Renal cortical epithelial cell (primary cell): ENCODE measurements at places on chromosomes 6 and 20. TPM values are rescaled to one million over a fixed set of nuclear protein-coding genes. Genes with fewer than 3 reads are reported as not detected.

DNA sequence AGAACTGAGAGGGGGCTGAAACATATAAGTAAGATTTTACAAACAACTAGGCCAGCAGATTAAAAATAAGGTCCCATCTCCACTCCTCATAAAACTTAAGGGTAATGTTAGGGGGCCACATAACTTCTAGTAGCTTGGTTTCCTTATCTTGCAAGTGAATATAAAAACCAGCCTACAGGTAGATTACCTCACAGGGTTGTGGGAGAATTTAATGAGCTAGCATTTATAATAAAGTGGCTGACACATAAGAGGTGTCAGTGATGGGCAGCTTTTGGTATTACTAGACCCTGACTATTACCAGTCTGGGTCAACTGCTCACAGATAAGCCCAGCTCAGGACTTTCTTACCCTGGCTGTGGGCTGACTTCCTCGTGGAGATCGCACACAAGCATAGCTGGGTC, 9.2 kb upstream of the PPP1R14C start:
- DNase-seq, result no peak

DNA sequence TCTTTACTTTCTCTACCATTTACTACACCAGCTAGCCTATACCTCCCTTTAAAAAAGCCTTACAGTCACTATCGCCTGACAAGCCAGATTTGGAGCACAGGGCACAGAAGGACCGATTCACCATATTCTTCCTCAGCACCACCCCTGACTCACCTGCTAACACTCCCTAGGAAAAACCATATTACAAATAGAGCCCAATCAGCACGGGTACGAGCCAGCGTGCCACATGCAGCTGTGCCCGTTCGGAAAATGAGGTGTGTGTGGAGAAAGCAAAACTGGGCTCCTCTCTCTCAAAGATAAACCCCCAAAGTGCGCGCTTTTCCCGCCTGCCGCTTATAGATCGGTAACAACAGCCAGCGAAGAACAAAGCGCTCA, 1.2 kb downstream of the SYNCRIP start:
- no peak for DNase-seq

- DNase-seq, result no peak
Observed at GRCh38 chr6:52640916-52641315, 30.0 kb upstream of the TMEM14A start.

GRCh38 chr6:33954453-33954852, 150.7 kb upstream of the MLN start:
- DNase-seq, result no peak

GRCh38 chr6:21023210-21023609, 489.0 kb downstream of the CDKAL1 start:
- peak; percentile 28 for DNase-seq

DNA sequence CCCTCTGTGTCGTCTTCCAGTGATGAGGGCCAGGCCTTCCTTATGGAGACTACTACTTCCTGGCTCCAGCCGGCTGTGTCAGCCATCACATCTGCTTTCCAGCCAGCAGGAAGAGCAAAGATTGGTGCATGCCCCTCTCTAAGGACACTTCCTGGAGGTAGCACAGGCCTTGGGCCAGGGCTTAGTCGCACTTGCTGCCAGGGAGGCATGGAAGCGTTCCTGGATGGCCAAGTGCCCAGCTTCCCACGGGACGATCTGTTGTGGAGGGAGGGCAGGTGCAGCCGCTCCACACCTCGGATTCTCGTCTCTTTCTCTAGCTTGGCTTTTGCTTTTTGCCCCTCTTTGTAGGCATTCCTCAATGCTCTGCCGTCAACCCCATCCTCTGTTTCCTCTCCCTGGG, 11.9 kb downstream of the ERMARD start:
- no peak for DNase-seq

DNA sequence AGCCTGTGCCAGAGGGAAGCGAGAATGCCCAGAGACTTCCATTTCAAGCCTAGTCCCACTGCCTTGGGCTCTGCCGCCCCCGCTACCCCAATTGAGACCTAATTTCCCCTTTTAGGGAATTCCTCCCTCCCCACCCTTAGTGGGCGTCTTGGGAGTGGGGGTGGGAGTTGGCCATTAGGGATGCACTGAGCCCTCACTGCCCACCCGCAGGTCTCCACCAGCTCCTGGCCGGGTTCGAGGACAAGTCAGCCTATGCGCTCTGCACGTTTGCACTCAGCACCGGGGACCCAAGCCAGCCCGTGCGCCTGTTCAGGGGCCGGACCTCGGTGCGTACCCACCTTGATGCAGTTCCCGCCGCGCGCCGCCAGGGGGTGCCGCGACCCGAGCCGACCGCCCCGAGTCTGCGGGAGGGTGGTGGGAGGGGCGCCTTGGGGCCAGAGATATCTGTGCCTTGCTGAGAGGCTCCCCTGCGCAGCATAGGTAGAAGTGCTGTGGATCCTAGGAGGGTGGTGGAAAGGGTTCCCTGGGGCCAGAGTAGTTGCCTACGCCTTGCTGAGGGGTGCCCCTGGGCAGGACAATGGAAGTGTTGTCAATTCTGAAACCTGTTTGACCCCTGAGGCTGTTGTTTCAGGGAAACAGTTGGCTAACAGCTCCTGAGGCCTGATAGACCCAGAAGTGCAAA, 9.2 kb downstream of the ITPA start:
- DNase-seq, result no peak

DNA sequence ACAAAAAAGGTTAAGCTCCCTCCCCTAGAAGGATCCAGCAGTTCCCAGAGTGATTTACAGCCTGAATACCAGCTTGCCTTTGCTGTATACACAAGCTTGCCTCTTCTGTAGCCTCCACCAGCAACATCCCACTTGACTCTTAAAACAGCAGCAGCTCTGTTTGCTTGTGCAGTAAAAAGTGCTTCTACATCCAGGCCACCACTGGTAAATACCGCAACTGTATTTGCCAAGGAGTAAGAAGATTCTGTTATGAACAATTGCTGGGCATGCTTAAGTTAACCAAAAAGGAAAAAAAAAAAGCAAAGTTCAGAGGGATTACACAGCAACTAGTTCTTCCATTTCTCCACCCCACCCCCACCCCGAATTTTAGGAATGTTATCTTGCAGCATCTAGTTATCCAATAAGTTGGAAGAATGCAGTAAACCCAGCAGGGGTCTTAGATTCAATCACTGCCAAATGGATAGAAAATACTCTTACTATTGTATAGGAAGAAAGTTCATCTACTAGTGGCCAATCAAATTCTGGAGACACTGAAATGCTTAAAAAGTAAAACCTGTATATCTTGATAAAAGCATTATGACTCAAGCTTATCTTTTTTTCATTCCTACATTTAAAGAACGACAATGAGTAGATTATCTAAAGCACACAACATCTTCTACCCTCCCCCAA, 4.8 kb downstream of the SALL4 start:
- DNase-seq, result no peak

DNA sequence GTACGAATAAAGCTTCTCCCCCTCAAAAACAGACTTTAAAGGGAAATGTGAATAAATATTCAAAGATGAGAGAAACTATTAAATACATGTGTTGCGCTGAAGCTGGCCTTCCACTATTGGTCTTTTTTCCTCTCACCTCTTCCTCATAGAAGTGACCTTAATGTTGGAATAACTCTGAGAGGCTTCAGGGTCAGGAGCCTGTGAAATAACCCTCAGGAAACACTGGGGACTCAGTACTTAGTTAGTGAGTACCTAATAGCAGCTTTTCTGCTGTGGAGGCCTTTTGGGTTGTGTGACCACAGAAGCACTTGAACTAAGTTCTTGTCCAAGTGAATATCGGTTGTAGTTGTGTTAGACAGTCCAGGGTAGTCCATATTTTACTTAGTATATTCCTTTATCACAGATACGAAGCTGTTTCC, 799 bp upstream of the SHPRH start:
- DNase-seq, result peak; percentile 12

The TREML2 gene
- not detected in 2 replicates for total RNA-seq

The EEF1A2 gene
- total RNA-seq, result 4.5 and 29.3 TPM in 2 replicates

The CALHM4 gene
- total RNA-seq, result not detected in 2 replicates

The DOK5 gene
- under 0.01 and 6.5 TPM in 2 replicates for total RNA-seq
